Panc1 (cell line): ENCODE measurements at places on chromosomes 13 and 19. TPM values are rescaled to one million over a fixed set of nuclear protein-coding genes. Genes with fewer than 3 reads are reported as not detected.

The EDNRB gene
- total RNA-seq: 0.18 TPM

GRCh38 chr13:44876782-44877324 lies 112.4 kb downstream of the NUFIP1 start:
- H3K27me3 ChIP-seq: no peaks in the 10 kb centered on the region
- no peak for DNase-seq
- no peaks in the 10 kb centered on the region for H3K36me3 ChIP-seq
- no peaks in the 10 kb centered on the region for H3K4me1 ChIP-seq
- no peak overlapping the region for H3K27ac ChIP-seq

- no peaks in the 10 kb centered on the region for H3K36me3 ChIP-seq
- H3K4me1 ChIP-seq: no peaks in the 10 kb centered on the region
- no peaks in the 10 kb centered on the region for H3K27me3 ChIP-seq
- no peak overlapping the region for H3K27ac ChIP-seq
- no peak overlapping the region for H3K4me3 ChIP-seq
Measured at GRCh38 chr13:38166116-38166515, 183.5 kb upstream of the UFM1 start.

The PLIN4 gene
- total RNA-seq: 10.2 TPM

- H3K27me3 ChIP-seq: no peaks in the 10 kb centered on the region
- DNase-seq: no peak
- H3K27ac ChIP-seq: no peak overlapping the region
- H3K4me1 ChIP-seq: no peaks in the 10 kb centered on the region
Measured at GRCh38 chr13:36193151-36193855, 21.1 kb downstream of the SOHLH2 start.

DNA sequence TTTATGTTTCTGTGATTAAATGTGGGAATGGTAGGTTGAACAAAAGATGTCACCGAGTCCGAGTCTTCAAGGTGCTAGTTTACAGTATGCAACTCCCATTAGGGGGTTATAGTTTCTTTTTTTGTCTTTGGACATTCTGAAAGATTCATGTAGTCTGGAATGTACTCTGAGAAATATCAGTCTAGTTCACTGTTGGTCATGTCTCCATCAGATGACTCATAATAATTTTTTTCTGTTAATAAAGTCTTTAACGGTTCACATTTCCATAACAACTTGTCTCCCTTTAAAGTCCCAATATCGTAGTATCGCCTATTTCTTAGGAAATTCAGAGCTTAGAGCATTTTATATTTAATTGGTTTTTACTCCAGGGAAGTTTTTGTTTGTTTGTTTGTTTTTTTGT lies 13.5 kb upstream of the ESD start:
- no peak overlapping the region for H3K4me3 ChIP-seq
- H3K27ac ChIP-seq: no peak overlapping the region
- H3K27me3 ChIP-seq: no peaks in the 10 kb centered on the region
- DNase-seq: no peak
- no peaks in the 10 kb centered on the region for H3K36me3 ChIP-seq
- no peaks in the 10 kb centered on the region for H3K4me1 ChIP-seq

- H3K4me1 ChIP-seq: no peaks in the 10 kb centered on the region
- no peak overlapping the region for H3K4me3 ChIP-seq
- no peaks in the 10 kb centered on the region for H3K36me3 ChIP-seq
- no peak for DNase-seq
Measured at GRCh38 chr13:102141625-102142472, 260.0 kb downstream of the FGF14 start.

- no peaks in the 10 kb centered on the region for H3K36me3 ChIP-seq
- H3K27ac ChIP-seq: no peak overlapping the region
- H3K4me3 ChIP-seq: no peak overlapping the region
- no peak for DNase-seq
Measured at GRCh38 chr13:36750046-36750445, 69.0 kb upstream of the RFXAP start.

GRCh38 chr13:39144941-39145533 lies 106.8 kb downstream of the NHLRC3 start:
- no peak overlapping the region for H3K4me3 ChIP-seq
- H3K27me3 ChIP-seq: no peaks in the 10 kb centered on the region; the same call in none of the 2 replicates
- H3K27ac ChIP-seq: no peak overlapping the region
- H3K36me3 ChIP-seq: no peaks in the 10 kb centered on the region
- H3K4me1 ChIP-seq: no peaks in the 10 kb centered on the region; the same call in 1 of the 2 replicates

The CD177 gene
- total RNA-seq: 0.28 TPM

GRCh38 chr13:42984691-42985090 lies 7.3 kb downstream of the EPSTI1 start:
- no peaks in the 10 kb centered on the region for H3K27me3 ChIP-seq
- H3K4me1 ChIP-seq: no peaks in the 10 kb centered on the region
- DNase-seq: no peak
- no peaks in the 10 kb centered on the region for H3K36me3 ChIP-seq
- H3K27ac ChIP-seq: no peak overlapping the region

The ATXN8OS gene
- not detected for total RNA-seq

GRCh38 chr19:35739275-35740107 lies 2.8 kb downstream of the IGFLR1 start:
- H3K4me1 ChIP-seq: peaks cover 18% of the 10 kb centered on the region
- no peak for DNase-seq
- H3K27me3 ChIP-seq: no peaks in the 10 kb centered on the region
- peak overlapping the region; percentile 78; the same call in 1 of the 2 replicates for H3K27ac ChIP-seq
- peaks cover 3% of the 10 kb centered on the region; the same call in 1 of the 2 replicates for H3K36me3 ChIP-seq

DNA sequence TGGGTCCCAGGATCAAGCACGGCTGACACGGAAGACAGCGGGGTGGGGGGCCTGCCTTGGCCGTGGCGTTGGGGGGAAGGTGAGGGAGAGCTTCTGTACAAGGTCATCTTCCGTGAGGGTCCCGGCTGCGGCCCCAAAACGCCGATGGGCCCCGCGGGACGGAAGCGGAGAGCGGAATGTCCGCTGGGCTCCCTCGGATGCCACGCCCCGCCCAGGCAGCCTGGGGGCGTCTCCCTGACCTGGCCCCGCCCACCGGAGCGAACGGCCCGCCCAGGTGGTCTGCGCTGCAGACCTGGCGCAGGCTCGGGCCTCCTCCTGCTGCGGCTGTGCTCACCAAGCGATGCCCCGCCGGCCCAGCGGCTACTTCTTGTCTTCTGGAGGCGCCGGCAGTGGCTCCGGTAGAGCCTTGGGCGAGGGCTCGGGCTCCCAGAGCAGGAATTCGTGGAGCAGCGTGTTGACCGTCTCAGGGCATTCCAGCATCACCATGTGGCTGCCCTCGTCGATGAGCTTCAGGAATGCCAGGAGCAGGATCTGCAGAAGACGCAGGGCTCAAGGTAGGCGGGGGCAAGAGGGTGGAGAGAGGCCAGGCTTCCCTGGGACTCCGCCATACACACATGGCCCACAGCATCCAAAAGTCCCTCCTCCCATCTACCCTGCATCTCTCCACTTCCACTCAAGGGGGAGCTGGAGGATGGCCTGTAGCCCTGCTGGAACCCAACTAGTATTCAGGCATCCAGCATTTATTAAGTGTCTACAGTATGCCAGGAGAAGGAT lies 10.7 kb downstream of the ABHD8 start:
- H3K27me3 ChIP-seq: no peaks in the 10 kb centered on the region
- DNase-seq: peak; percentile 72
- no peaks in the 10 kb centered on the region for H3K36me3 ChIP-seq
- peak overlapping the region; percentile 59 for H3K4me3 ChIP-seq
- H3K4me1 ChIP-seq: peaks cover 3% of the 10 kb centered on the region; the same call in 1 of the 2 replicates
- H3K27ac ChIP-seq: peak overlapping the region; percentile 71

The ZNF792 gene
- 1.8 TPM for total RNA-seq

GRCh38 chr19:3603121-3603811 lies 3.4 kb downstream of the TBXA2R start:
- peaks cover 22% of the 10 kb centered on the region for H3K4me1 ChIP-seq
- DNase-seq: no peak
- no peaks in the 10 kb centered on the region for H3K27me3 ChIP-seq
- no peak overlapping the region for H3K4me3 ChIP-seq

GRCh38 chr13:95588721-95589120 lies 36.2 kb downstream of the CLDN10 start:
- no peaks in the 10 kb centered on the region for H3K4me1 ChIP-seq
- no peak overlapping the region for H3K27ac ChIP-seq
- peaks cover 2% of the 10 kb centered on the region; the same call in 1 of the 2 replicates for H3K36me3 ChIP-seq
- H3K27me3 ChIP-seq: no peaks in the 10 kb centered on the region
- H3K4me3 ChIP-seq: no peak overlapping the region
- DNase-seq: no peak

DNA sequence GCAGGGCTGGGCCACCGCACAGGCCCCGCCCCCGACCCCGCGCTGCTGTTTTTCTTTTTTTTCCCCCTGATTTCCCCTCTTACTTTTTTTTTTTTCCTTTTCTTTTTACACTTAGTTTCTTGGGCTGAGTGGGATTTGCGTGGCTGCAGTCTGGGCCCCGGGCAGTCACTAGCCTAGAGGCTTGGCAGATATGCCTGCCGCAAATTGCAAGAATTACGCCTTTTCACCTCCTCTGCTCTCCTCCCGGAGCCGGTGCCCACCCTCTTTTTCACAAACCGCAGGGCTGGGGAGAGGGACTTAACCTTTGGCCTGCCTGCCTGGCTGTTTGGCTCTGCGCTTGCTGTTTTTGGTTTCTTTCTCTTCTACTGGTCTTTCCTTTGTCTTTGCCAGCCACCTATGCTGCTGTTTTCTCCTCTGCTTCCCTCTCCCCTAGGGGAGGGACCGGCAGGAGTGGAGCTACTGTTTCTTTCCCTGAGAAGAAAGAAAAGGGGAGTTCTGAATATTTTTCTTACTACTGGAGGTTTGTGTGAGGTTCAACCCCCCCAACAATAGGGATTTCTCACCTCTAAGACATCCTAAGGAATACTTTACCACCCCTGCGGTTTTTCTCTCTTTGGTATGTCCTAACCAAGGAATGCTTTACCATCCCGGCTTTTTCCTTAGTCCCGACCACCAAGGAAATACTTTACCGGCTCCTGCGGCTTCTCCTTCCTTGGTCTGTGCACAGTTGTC lies 11.0 kb downstream of the ZNF552 start:
- H3K36me3 ChIP-seq: no peaks in the 10 kb centered on the region
- peaks cover 6% of the 10 kb centered on the region; the same call in 1 of the 2 replicates for H3K4me1 ChIP-seq
- no peaks in the 10 kb centered on the region for H3K27me3 ChIP-seq
- peak overlapping the region; percentile 49 for H3K4me3 ChIP-seq
- peak overlapping the region; percentile 86 for H3K27ac ChIP-seq
- DNase-seq: no peak
